ENCODE measurements at places on chromosomes 2 and 18.

- no peak for DNase-seq
Measured at GRCh38 chr2:1082456-1083205, 132.0 kb downstream of the SNTG2 start.

DNA sequence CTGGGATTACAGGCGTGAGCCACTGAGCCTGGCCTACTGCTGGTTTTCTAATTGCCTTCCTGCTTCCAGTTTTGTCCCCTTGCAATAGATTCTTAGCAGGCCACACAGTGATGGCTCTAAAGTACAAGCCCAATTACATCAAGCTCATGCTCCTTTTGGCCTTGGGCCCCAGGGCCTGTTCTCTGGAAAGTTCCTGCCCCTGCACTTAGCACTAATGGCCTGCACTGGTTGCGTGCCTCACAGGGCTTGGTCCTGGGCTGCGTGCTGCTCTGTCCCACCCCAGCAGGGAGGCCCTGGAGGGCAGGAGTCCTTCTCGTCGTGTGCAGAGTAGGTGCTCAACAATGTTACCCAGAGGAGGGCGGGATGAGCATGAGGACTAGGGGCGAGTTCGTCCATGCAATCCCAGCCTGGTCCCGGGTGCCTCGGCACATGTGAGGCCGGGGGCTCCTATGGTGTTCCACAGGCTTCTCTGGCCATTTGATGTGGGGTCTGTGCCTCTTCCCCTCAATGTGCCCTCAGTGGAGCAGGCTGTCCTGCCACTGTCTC, 51.7 kb downstream of the PDCL3 start:
- DNase-seq = no peak

DNA sequence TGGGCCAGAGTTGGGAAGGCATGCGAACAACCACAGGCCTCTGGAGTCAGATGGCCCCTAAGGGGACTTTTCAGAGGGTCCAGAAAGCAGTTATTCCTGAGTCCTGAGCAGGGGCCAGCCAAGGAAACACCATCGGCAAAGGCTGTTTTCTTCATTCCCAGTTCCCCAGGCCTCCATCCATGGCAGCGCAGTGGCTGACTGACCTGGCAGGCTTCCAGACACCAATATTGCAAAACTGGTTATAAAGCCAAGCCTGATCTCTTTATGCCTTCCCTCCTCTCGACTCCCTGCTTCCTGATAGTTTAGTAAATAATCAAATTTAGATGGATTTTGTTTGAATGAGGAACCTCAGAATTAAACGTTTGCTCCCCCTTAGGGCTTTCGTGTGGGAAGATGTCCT, 133.4 kb upstream of the ITGA6 start:
- DNase-seq = no peak

DNA sequence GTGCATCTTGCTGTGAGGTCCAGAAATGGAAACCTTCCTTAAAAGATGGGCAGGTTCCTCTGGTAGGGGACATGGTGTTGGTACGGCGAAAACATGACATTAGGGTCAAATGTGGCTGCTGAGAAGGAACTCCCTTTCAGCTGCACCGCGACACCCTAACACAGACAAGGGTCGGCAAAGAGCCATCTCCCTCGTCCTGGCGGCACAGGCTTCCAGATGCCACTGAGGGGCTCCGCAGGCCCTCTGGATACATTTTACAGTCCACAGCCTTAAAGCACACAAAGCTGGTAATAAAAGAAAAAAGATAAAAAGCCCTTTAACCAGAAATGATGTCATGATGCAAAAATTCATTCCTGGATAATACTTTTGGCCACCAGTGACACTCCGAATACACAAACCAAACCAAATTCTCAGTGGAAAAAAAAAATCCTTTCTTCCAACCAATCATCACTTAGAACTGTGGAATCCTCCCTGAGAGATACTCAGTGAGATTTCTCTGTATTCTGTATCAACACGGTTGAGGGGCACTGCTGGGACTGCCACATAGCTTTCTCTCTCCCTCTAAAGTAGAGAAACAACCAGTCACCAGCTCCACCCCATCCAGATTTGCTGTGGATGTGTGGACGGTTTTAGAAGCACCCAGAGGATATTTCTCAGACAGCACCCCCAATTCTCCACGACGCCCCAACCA, 174.8 kb downstream of the HDAC4 start:
- DNase-seq = no peak

DNA sequence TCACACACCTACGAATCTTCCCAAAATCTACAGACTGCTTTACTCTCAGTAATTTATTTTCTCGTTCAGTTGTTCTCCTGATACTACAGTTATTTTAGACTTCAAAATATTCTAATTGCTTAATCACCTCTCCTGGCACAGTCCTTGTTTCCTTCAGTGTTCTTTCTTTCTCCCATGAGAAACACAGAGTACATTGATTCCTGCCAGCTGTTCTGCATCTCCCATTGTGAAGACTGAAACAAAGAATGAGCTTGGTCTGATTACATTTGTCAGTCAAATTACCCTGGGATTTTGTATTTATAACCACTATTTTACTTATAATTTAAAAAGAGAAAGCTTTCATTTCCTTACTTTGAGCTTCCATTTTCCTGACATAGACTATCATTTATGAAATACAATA, 63.9 kb upstream of the TANK start:
- no peak for DNase-seq

All from stimulated activated CD8-positive, alpha-beta memory T cell treated with anti-CD3 and anti-CD28 coated beads, Interleukin-15, amount 100 ng/mL, for 24 hours (primary cell).